A172 (cell line): ENCODE measurements at places on chromosomes 7 and 10.
A peak's percentile ranks its signal among the peaks of the same experiment; 100 is the strongest.

GRCh38 chr7:153509768-153510167 is 542.4 kb upstream of the DPP6 start:
- DNase-seq: no peak

DNA sequence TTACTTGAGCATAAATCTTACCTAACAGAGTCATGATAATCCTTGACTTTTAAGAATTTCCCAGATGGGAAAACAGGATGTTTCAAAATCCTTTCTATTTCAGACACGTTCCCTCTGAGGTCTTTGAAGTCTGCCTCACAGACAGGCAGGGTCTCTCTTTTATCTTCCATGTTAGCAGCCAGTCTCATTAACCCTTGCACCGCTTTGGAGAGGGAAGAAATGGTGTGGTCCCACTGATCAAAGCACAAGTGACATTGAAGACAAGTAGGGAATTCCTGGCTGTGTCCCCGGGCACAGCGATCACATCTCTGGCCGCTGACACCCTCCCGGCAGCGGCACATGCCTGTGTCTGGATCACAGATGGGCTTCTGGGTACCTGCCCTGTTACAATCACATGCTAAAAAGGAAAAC is 52.7 kb upstream of the LAMB1 start:
- no peak for DNase-seq

DNA sequence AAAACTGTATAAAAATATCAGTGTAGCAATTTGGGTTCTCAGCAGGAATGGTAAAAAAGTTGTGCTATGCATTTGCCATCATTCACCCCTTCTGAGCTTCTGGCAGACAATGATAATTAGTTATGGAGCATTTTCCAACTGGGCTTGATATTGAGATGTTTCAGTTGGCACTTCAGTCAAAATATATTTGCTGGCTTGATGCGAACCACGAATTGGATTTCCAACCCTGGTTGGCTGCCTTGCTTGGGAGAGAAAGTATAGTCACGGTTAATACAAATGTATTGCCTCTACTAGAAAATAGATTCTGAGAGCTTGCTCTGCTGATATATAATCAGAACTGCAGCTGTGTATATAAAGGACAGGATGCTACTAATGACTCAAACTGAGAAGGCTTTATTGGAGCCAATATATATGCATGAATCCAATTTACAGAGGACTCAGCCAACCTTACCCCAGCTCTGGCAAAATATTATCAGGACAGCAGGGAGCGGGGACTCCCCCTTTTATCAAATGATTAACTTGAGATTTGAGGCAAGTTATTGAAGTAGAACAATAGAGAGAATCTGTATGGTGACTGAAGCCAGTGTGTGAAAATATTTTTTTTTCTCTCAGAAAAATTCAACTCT is 219.8 kb upstream of the SMIM30 start:
- no peak for DNase-seq

DNA sequence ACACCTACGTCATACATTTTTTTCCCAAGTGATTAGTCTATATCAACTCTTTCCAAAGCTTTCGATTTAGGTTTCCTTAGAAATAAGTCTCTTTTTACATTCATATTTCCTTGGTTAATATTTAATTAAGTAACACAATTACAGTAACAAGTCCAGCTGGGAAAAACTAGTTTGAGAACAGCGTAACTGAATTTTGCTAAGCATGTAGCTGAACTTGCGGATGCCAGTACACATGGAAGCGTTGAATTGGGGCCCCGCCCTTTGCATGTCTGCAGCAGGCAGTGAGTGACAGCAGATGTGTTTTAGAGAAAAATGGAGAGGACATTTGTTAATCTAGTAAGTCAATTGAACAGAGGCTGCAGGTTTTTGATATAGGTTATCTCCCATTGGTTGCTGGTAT is 72.5 kb downstream of the TAF3 start:
- DNase-seq: no peak

DNA sequence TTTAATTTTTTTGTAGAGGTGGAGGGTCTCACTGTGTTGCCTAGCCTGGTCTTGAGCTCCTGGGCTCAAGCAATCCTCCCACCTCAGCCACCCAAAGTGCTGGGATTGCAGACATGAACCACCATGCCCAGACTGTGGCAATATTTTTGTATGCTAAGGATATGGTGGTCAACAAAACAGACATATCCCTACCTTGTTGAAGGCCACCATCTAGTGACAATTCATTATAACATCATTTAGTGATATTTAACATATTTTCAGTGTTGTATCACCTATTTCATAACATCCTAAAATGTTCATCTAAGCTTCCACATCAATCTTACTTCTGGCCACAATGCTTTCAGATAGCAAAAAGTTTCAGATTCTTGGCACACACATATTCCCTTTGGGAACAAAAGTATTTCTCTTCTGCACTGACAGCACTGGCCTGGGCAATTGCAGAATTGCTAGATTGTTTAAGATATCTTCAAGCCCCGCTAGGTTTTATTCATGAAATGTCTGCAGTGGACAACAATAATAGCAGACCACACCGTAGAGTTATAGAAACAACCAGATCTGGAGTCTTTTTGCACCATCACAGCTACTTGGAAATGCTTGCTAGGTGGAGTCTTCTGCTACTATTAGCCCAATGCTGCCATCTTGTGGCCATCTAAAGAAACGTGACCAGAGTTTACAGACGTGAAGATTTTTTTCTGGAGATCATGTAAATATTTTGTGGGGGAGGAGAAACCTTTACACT is 58.4 kb downstream of the DNAJC12 start:
- peak; percentile 88 for DNase-seq

DNA sequence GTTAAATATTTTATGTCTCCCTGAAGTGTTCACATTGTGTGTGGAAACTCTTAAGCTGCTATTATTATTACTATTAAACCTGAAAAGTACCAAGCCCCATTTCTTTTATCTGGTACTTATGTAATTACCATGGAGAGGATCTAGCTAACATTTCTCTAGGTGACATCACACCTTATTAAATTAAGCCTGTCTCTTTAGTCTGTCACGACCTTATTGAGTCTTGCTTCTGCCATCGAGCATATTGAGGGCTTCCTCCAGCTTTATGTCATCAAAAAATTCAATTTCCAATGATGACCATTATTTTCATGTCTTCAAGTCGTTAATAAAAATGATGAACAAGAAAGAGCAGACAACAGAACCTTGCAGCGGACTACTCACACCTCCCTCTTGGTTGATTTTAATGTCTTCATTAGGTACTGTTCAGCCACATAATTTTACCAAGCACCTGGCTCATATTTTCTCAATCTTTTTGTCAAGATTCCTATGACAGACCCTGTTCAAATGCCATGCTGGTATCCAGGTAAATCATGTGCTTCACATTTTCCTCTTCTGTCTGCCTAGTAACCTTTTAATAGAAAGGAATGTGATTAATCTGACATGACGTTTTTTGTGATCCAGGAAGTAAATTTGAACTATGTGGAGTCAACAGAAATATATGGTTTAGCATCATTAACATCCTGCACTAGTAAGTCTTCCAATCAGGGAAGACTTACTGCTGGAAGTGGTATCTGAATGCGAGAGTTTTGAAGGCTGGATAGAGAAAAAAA is 556.7 kb downstream of the SORCS3 start:
- no peak for DNase-seq

DNA sequence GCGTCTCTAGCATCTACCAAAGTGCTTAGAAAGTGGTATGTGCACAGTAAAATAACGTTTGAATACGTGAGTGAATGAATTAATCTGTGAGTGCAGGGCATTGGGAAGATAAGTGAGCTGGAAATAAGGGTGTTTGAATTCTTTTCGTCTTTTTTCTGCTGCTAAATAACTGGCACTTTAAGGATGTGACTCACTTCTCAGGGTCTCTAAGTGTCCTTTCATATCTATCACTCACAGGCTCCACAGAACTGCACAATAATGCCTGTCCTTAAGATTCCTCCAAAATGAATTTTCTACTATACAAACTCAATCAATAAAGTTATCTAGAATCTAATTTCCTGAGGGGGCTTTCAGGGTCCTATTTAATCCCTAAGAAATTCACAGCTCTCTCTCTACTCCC is 3.2 kb upstream of the DGKB start:
- peak; percentile 26 for DNase-seq

DNA sequence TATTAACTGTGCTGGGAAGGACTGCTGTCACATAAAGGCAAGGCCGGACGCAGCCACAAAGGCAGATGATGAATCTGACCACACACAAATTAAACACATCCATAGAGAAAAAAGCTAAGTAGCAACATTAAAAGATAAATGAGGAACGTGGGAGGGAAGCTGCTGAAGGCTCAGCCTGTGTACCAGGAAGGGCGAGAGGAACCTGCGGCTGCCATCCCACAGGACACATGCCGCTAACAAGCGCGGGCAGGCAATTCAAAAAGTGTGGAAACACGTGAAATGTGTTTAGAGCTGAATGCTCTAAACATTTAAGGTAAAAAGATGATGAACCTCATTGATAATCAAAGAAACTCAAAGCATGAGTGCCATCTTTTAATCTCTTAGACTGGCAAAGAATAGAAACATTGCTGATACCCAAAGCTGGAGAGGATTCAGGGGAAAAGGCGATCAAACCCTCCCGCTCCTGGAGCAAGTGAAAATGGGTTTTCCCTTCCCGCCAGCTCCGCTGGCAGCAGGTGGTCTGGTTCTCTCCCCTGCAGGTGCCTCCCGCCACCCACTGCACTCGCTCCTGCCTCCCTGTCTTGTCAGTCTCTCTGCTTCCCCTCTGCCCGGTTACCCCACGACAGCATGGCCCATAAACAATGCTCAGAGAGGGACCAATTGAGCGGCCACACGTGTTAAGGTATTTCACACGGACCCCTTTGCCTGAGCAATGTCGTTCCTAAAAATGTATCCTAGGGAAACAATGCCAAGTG is 4.2 kb downstream of the STK32C start:
- no peak for DNase-seq

GRCh38 chr7:116591202-116592040 is 66.6 kb downstream of the CAV1 start:
- DNase-seq: peak; percentile 16

GRCh38 chr7:30327813-30328212 is 43.4 kb downstream of the ZNRF2 start:
- DNase-seq: peak; percentile 42

- no peak for DNase-seq
Observed at GRCh38 chr7:114229246-114229645, 185.4 kb upstream of the FOXP2 start.

GRCh38 chr10:71989661-71990454 is 25.7 kb downstream of the CHST3 start:
- no peak for DNase-seq

- DNase-seq: no peak
Observed at GRCh38 chr10:103692952-103693811, 162.2 kb downstream of the SH3PXD2A start.

- no peak for DNase-seq
Observed at GRCh38 chr10:78413076-78414055, 379.7 kb downstream of the RPS24 start.

DNA sequence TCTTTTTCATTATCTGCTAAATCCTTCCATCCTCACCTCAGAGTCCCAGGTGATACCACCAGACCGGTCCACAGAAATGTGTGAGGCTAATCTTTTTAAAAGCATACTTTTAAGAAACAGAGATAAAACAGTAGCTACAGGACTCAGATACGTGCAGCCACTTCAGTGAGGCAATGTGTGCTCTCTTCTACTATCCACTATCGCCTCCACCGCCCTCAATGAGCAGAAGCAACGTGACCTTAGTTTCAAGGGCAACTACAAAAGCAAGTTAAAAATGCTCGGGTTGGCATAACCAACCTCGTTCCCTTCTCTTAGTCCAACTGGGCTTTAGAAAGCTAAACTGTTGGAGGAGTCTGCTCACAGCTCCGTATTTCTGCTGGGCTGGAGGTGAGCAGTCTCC is 4.2 kb downstream of the FGFR2 start:
- no peak for DNase-seq

GRCh38 chr10:338171-339037 is 203.1 kb downstream of the ZMYND11 start:
- no peak for DNase-seq

GRCh38 chr10:78972160-78972946 is 96.4 kb upstream of the ZMIZ1 start:
- peak; percentile 89 for DNase-seq
